ENCODE measurements at places on chromosomes 4 and X. TPM values are rescaled to one million over a fixed set of nuclear protein-coding genes. Genes with fewer than 3 reads are reported as not detected.

The ARAP2 gene
- total RNA-seq: 1.4 TPM

The PDZD11 gene
- total RNA-seq: 48.1 TPM

The BTC gene
- total RNA-seq: 0.41 TPM

The IGSF1 gene
- 3.5 TPM for total RNA-seq

The BMX gene
- not detected for total RNA-seq

The EXOC1L gene
- not detected for total RNA-seq

The BBS7 gene
- total RNA-seq: 22.9 TPM

The DRP2 gene
- 0.23 TPM for total RNA-seq

The KCND1 gene
- 1.6 TPM for total RNA-seq

The GAGE10 gene
- total RNA-seq: not detected

The P2RY8 gene
- not detected for total RNA-seq

The SEL1L3 gene
- total RNA-seq: 31.1 TPM

The MAGEA1 gene
- total RNA-seq: not detected
